ENCODE measurements at places on chromosomes 11 and 22. TPM values are rescaled to one million over a fixed set of nuclear protein-coding genes. Genes with fewer than 3 reads are reported as not detected.

GRCh38 chr11:849104-849824 is 6.6 kb downstream of the TSPAN4 start:
- no peak for DNase-seq

GRCh38 chr11:69446108-69446507 is 35.4 kb upstream of the LINC01488 start:
- no peak for DNase-seq

GRCh38 chr11:72842126-72842525 is 27.9 kb downstream of the ATG16L2 start:
- no peak for DNase-seq

CRYBB2 gene
- not detected for total RNA-seq

GRCh38 chr11:24267014-24267413 is 229.8 kb upstream of the LUZP2 start:
- no peak for DNase-seq

OR9G1 gene
- total RNA-seq, result not detected

DNA sequence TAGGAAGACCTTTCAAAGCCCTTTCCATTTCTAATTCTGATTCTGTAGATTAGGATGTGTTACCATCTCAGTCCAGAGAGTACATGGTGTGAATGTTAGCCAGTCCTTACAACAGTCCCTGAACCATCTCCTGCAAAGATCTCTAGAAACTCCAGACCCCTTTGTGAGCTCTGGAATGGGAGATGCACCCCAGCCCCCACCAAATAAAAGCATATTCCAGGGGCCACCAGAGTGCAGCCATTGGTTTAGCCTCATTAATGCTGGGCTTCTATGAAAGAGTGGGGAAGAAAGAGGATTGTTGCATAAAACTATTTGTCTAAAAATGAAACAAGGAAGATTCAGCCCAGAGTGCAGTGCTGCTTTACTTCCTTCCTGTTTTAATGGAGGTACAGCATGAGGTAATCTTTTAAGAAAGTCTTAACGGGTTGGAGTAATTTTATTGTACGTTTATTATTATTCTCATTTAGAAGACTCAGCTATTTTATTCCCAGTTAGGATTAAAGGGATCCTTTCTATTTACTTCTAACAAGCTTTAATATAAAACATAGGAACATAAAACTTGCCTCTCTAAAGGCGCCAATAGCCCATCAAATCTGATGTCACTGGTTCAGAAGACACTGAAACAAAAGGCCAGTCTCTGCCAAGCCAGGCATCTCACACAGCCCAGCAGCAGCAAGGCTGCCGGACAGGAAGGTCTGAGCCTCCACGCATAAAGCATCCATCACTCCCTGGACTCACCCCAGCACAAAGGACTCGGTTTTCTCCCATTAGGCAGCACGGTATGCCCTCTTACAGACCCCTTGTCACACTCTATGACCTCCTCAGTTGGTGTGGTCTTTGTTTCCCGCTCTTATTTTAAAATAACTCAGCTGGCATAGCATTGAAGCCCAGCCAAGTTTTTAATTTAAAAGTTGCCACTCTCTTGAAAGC is 203.9 kb upstream of the BLID start:
- DNase-seq, result no peak

DNA sequence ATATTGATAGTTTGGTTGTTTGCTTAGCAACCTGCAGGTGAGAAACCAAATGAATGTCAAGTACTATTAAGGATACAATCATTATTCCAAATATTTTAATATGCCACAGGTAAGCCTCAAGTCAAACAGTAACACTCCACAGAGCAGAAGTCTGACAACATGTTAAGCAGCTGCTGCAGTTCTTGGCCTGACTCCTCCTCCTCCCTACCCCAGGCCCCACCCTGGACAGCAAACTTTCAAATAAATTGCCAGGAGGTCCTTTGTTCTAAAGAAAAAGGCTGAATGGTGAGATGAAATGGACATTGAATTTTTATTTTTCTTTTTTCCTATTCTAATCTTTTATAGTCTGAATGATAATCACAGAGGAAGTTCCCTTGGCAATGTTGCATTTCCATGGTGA is 260.0 kb upstream of the POU2AF2 start:
- DNase-seq, result no peak

LINC01488 gene
- not detected for total RNA-seq

PARVA gene
- 64.0 TPM for total RNA-seq

GRCh38 chr11:5891216-5891800 is 1.7 kb upstream of the OR52E5 start:
- DNase-seq, result no peak

RFPL3 gene
- not detected for total RNA-seq

SLC37A2 gene
- 15.6 TPM for total RNA-seq

GRCh38 chr11:32187111-32187510 is 96.2 kb downstream of the RCN1 start:
- DNase-seq, result no peak

RAPSN gene
- 0.37 TPM for total RNA-seq

PHOX2A gene
- not detected for total RNA-seq

- DNase-seq, result no peak
These were observed 217.4 kb downstream of the BARX2 start for GRCh38 chr11:129593098-129593497.

Data from omental fat pad (tissue), 4 donors.